ENCODE measurements at places on chromosomes 16 and 17. TPM values are rescaled to one million over a fixed set of nuclear protein-coding genes. Genes with fewer than 3 reads are reported as not detected.

The RSKR gene
- total RNA-seq, result 5.6 TPM

The KRTAP9-8 gene
- total RNA-seq, result not detected

The CHD3 gene
- 111 TPM for total RNA-seq

The BICDL2 gene
- total RNA-seq, result not detected

The CMC2 gene
- total RNA-seq, result 30.7 TPM

The USH1G gene
- not detected for total RNA-seq

The NPIPA7 gene
- 1.9 TPM for total RNA-seq

The BAIAP3 gene
- 0.32 TPM for total RNA-seq

The HOXB7 gene
- 1.7 TPM for total RNA-seq

The RAB11FIP4 gene
- under 0.01 TPM for total RNA-seq

The IGFALS gene
- total RNA-seq, result under 0.01 TPM

The ACSM2A gene
- not detected for total RNA-seq

The TEKT5 gene
- not detected for total RNA-seq

The CACNA1G gene
- total RNA-seq, result under 0.01 TPM

The KCNJ18 gene
- total RNA-seq, result not detected

The GRIN2C gene
- total RNA-seq, result under 0.01 TPM

Data from fibroblast of villous mesenchyme (primary cell).